ENCODE measurements at places on chromosomes 7 and 10.

DNA sequence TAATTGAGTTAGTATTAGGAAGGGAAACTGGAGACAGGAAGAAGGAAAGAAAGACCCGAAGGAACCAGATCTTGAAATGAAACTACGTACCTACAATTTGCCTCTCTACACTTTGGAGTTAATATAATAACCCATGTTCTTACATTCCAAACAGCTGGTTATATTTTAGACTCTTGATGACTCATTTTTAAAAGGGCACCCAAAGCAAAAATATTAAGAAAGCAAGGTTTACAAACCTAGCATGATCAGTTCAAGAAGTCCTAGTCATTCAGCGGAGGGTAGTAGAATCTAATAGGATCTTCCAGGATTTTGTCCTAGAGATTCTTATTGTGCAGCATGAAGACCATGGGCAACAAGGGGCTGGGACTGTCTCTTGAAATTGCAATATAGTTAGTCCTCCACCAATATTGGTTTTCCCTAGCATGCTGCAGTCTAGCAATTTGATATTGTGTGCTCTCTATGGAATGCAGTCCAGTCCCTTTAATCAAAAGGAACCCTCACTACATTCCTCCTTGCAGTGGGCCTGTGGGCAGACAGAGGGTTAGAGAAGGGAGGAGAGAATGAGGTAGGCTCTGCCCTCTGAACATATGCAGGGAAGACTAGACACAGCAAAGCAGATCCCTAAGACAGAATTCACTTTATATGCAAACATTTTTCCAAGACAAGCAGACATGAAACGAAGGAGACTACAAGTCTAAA is 230.3 kb downstream of the INHBA start:
- no peak for DNase-seq

- DNase-seq, result no peak
These were observed 20.6 kb upstream of the CABCOCO1 start for GRCh38 chr10:61642150-61642571.

- DNase-seq, result no peak
These were observed 141.4 kb downstream of the ARHGAP22 start for GRCh38 chr10:48463318-48464003.

- no peak for DNase-seq
These were observed 182.5 kb upstream of the AKR1E2 start for GRCh38 chr10:4643471-4643870.

GRCh38 chr7:99579956-99580777 is 17.9 kb upstream of the TMEM225B start:
- peak; percentile 25 for DNase-seq

- no peak for DNase-seq
These were observed 1.4 kb upstream of the PODXL start for GRCh38 chr7:131557652-131558385.

- DNase-seq, result no peak
These were observed 1.1 kb upstream of the AEBP1 start for GRCh38 chr7:44102846-44103565.

GRCh38 chr10:90968328-90969081 is 47.6 kb upstream of the ANKRD1 start:
- DNase-seq, result no peak

DNA sequence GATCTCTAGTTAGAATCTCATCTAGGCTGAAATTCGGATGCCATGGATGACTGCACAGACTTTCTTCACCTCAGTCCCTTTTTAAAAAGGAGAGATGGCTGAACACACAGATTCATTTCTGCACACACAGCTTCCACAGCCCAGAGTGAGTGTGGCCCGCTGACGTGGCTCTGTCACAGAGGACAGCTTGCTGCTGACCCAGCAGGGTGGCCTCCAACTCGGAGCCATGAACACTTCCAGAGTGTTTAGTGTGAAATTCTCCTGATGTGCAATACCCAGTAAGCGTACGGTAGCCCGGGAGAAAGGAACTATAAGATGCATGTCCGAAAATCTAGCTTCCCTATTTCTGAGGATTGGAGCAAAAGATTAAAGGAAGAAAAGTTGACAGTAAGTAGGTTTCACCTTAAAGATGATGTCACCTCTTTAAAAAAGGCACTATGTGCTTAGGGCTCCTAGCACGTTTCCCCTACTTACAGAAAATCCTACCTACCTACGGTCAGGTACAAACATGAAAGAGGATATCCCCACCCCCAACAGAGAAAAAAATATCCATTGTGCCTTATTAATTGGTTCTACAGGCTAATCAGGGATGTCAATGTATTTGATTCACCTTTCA is 162.2 kb downstream of the RAPGEF5 start:
- DNase-seq, result no peak

Measured in stimulated activated CD8-positive, alpha-beta memory T cell treated with anti-CD3 and anti-CD28 coated beads, Interleukin-7, amount 100 ng/mL, for 48 hours (primary cell).